ENCODE measurements at places on chromosomes 13 and 19.
A peak's percentile ranks its signal among the peaks of the same experiment; 100 is the strongest.

DNA sequence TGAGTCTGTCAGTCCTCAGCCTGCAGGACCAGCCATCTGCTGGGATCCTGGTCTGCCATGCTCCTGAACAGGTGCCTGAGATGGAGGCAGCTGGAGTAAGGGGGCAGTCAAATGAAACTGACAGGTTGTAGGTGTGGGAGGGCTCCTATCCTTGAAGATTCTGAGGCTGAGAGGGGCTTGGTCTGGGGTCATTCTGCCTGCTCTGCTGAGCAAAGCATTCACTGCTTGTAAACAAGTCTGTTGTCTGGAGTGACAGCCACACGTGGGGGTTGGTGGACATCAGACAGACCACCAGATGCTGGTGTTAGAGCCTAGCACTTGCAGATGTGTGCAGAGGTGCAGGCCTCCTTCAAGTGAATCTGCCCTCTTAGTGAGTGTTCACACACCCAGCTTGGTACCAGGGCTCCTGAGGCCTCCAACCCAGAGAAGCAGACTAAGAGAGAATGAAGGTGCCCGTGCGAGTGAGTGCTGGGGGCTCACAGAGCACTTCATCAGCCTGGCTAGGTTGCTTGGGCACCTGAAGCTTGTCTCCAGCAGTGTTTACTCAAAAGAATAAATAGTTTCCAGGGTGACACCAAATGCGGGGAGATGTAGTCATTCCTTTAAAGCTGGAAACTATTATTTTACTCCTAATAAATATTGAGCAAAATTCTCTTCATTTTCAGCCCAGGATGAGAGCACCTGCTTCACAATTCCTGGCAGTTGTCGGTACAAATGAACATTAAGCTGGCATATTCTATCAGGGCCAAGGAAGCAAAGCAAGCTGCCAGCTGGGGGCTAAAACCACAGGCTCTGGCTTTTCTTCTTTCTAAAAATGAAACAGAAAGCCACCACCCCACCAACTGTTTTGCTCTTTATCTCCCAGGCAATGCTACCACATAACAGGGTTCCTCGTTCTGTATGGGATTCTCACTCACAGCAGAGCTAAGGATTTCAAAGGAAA, 82.3 kb downstream of the RNASEH2B start:
- DNase-seq: peak; percentile 30

GRCh38 chr13:38954844-38955243, 35.8 kb downstream of the STOML3 start:
- DNase-seq: no peak

DNA sequence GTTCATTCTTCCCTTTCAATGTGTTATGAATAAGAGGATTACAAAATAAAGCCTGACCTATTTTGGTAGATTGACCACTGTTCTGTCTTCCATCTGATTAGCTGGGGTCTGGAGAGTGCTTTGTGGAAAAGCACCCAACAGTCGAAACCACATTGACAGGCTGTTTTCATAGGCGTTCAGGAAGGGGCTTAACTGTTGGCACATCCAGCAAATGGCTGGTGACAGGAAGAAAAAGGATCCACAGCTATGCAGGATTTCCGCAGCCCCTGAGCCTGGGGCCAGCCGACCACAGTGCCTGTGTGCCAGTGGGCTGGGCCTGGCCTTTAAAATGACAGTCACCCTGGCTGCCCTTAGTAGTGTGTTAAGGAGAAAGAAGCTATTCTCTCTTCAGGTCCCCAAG, 113.3 kb downstream of the SIPA1L3 start:
- DNase-seq: no peak

GRCh38 chr13:29500386-29500785, 95.1 kb downstream of the SLC7A1 start:
- DNase-seq: no peak

GRCh38 chr19:39384839-39385568, 5.9 kb downstream of the PAF1 start:
- DNase-seq: no peak

- DNase-seq: no peak
These were observed 130.0 kb downstream of the CYSLTR2 start for GRCh38 chr13:48783695-48784230.

- DNase-seq: no peak
These were observed 36.5 kb downstream of the KL start for GRCh38 chr13:33052506-33053280.

GRCh38 chr13:51733374-51734298, 70.3 kb downstream of the DHRS12 start:
- no peak for DNase-seq

DNA sequence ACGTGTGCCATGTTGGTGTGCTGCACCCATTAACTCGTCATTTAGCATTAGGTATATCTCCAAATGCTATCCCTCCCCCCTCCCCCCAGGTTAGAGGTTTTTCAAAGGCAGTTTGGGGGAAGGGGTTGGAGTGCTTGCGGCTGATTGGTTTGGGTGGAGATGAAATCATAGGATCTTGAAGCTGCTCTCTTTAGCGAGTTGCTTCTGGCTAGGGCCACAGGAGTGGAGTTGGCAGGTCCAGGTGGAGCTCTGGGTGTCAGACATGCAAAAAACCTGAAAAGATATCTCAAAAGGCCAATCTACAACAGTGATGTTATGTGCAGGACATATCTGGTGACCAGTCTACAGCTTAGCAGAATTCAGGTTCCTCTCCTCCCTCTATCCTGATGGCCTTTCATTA, 32.6 kb upstream of the CXCL17 start:
- no peak for DNase-seq

DNA sequence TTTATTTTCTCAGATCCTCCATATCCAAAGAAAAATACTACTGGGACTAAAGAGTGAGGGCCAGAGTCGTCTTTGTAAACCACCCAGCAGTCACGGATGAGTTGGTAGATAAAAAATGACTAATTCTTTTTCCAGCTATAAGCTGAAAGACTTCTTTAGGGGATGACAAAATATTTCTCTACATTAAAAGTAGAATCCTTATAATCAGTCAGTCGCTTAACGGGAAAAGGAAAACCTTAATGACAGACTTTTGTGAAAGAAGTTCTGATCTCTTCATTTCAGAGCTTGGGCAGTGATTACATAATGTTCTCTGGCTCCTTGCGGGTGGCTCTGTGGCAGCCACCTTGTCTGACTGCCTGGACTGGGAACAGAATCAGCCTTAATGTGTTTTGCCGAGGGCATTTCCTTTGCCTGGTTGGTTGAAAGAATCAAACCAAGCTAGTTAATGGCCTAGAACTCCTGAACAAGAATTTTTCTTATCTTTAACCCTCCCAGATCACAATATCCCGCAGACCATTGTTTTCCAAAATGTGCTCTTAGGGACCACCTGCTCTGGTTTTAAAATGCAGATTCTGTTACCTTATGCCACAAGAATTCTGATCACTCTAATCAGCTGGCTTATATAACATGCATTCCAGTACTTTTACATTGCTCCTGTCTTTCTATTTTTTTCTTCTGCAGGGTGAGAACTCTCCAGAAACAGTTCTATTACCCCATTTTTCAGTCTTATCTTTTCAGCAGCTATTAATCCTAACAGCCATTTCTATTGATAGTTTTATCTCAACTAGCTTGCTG, 2.5 kb downstream of the ITM2B start:
- DNase-seq: no peak

DNA sequence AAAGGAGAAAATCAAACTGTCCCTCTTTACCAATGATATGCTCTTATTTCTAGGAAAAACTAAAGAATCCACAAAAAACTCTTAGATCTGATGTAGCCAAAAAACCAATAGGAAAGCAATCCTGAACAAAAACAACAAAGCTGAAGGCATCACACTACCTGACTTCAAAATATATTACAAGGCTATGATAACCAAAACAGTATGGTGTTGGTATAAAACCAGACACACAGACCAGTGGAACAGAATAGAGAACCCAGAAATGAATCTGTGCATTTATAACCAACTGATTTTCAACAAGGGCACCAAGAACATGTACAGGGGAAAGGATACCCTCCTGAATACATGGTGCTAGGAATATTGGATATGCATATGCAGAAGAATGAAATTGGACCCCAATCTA, 9.7 kb upstream of the ZNF546 start:
- DNase-seq: no peak

GRCh38 chr13:66216728-66217127, 1013.4 kb downstream of the PCDH9 start:
- DNase-seq: no peak

DNA sequence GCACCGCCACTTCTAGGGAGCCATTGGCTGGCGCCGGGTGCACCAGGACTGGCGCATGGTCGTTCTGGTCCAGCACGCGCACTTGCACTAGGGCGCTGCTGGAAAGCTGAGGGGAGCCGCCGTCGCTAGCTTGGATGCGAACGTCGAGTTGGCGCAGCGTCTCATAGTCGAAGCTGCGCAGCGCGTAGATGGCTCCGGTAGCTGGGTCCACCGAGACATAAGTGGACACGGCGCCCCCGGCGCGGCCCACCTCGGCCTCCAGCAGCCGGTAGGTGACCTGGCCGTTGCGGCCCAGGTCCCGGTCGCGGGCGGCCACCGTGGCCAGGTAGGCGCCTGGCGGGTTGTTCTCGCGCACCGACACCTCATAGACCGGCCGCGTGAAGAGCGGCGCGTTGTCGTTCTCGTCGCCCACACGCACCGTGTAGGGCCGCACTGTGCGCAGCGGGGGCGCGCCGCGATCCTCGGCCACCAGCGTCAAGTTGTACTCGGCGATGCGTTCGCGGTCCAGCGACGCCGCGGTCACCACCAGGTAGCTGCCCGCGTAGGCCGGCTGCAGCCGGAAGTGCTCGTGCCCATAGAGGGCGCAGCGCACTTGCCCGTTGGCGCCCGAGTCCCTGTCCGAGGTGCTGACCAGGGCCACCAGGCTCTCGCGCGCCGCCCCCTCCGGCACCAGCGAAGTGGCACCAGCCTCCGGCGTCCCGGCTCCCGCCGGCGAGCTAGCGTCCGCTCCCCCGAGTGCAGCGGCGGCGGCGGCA, 1.7 kb downstream of the PCDH8 start:
- peak; percentile 47 for DNase-seq

GRCh38 chr19:12052091-12052496, 667 bp downstream of the ZNF878 start:
- DNase-seq: no peak

GRCh38 chr13:87084192-87084591, 587.0 kb upstream of the SLITRK5 start:
- no peak for DNase-seq

DNA sequence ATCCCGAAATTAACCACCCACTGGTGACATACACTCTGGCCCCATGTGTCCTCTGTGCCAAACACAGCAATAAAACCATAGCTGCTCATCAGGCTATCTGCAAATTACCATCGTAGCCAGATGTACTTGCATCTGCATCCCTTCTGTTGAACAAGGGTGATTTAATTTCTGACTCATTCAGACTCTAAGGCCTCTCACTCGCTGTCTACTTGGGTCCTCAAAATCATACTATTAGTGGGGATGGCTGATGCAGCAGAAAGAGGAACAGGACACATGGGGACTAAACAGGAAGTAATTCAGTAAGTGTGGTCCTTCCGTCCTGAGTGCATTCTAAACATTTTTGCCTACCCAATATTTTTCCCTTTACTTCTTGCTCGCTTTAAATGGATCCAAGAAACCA, 2275.0 kb upstream of the PCDH20 start:
- DNase-seq: no peak

GRCh38 chr19:43640424-43640757, 741 bp upstream of the CADM4 start:
- no peak for DNase-seq

All from T-helper 2 cell treated with Interferon-gamma antibody and Interleukin-4, amounts not matched to agents 5 μg/mL and 100 μg/mL, for 36 hours (primary cell).